Left colon (tissue), 2 donors: ENCODE measurements at places on chromosomes 7 and 10. TPM values are rescaled to one million over a fixed set of nuclear protein-coding genes. Genes with fewer than 3 reads are reported as not detected.

DNA sequence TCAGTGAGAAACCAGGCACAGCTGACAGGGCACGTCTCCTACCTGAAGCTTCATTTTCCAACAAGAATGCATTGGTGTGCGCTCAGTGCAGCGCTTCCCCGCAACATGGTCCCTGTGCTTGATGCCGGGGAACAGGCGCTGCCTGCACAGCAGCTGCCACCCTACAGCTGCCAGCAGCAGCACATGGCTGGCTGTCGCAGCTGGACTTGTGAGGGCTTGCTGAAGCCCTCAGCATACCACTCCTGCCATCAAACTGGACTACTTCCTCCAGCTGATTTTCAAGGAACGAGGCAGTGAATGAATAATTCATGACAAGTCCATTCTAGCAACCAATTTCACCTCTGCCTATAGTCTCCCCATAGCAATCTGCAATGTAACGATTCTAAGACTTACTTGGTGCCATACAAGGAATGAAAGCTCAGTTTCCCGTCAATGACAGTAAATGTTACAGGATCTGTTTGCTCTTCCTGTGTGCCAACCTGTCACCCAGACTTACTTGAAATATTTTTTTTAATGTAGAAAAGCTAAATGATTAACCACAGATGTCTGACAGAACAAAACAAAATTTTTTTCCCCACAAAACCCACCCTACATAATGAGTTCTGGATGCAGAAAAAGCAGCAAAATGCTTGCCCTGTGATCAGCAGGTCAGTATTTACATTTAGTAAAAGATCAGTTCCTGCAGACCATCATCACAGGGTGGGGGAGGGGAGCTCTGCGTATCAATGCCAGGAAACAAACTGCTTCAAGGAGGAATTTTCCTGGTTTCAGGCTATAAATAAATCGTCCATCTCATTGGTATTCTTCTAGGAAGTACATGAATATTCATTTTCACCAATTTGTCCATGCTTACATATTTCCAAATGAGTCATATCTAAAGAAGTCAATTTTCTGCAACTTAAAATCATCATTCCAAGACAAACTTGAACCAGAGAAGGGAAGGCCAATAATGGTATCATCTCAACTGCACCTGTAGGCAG is 140.6 kb downstream of the ALOX5 start:
- no peak for DNase-seq

GRCh38 chr10:118034791-118035261 is 11.9 kb downstream of the RAB11FIP2 start:
- no peak for DNase-seq

DNA sequence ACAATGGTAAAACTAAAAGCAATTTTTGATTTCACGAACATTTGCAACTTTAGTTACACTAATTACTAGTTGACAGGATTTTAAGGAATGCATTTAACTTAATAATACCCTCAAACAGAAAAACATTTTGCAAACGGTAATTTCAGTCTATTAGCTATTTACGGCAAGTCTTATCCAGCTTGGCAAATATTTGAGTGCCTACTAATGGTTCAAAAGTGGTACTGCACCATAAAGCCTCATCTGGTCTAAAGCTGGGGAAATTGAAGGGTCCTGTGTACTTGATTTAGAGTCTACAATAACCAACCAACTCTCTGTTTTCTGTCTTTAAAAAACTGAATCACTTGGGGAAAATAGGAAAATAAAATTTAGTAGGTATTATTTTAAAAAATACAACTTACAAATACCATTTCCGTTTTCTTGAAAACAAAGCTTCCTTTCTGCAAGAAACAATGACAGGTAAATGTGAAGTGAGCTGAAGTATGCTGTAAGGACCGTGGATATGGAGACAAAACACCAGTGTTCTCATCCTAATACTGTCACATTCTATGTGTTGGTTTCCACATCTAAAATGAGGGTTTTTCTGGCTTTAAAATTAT is 142.3 kb downstream of the VPS50 start:
- DNase-seq, result no peak

CHRM2 gene
- total RNA-seq, result 7.3 TPM
